ENCODE measurements at places on chromosomes 7 and 10.

DNA sequence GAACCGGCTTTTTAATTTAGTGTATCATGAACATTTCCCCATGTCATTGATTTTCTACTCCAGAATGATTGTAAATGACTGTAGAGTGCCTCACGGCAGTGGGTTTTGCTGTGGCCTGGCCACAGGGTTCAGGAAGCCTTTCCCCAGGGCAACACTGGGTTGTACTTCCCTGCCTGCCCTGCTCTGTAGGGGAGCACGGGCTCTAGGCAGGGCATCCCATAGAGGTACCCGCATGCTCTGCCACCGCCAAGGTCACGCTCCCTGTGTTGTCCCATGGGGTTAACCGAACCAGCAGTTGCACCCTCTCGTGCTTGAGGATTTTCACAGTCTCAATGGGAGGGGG is 63.8 kb downstream of the BPGM start:
- DNase-seq, result no peak

DNA sequence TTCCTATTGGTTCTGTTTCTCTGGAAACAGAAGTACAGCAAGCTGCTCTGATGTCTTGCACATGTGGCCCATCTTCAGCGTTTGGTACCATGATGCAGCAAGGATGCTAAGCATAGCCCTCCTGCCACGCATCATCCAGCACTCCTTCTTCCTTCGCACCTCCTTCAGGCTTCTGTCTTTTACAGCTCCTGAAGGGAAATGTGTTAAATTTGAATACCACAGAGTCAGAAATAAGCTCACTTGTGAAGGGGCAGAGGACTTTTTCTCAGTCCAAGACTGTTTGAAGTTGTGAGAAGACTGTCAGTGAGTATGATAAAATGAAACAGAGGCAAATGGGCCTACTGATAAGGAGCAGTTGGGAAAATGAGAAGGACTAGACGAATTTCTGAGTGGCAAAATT is 20.7 kb downstream of the TSPAN13 start:
- no peak for DNase-seq

DNA sequence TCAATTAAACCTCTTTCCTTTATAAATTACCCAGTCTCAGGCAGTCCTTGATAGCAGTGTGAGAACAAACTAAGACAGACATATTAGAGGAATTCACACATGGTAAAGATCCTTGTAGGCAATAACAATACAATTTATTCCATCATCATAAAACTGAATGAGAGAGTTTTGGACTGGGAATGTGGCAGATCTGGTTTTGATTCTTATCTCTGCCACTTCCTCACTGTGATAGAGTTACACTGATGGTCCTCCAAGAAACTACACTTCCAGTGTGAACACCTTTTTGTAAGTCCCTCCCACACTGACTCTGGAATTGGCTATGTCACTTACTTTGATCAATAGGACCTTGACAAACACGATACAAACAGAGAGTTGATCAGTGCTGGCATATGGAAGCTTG is 2.9 kb downstream of the ENO4 start:
- DNase-seq, result no peak

GRCh38 chr7:24932815-24933214 is 47.2 kb downstream of the OSBPL3 start:
- DNase-seq, result no peak

DNA sequence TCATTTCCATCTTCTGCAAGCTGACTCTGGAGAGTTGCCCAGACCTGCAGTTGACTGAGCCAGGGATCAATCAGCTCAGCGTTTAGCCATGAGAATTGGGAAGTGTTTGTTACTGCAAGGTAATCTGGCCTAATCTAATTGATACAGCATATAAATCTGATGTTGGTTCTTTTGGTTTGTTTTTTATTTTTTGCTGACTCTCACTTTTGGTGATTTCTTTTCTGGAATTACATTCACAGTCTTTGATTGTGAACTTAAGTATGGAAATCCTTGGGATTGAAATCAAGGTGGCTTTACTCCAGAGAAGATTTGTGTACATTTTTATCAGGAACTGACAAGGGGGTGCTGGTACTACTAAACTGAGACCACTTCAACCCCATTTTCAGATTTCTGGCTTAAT is 1.7 kb upstream of the GIMAP6 start:
- DNase-seq, result no peak

- no peak for DNase-seq
Measured at GRCh38 chr7:134051020-134051419, 76.1 kb upstream of the LRGUK start.

GRCh38 chr7:75704928-75705327 is 33.8 kb downstream of the HIP1 start:
- no peak for DNase-seq

GRCh38 chr7:132240821-132241422 is 335.3 kb downstream of the PLXNA4 start:
- DNase-seq, result no peak

GRCh38 chr7:150849204-150849775 is 3.0 kb upstream of the AOC1 start:
- DNase-seq, result no peak

- no peak for DNase-seq
Measured at GRCh38 chr10:75972491-75973276, 541.3 kb downstream of the LRMDA start.

DNA sequence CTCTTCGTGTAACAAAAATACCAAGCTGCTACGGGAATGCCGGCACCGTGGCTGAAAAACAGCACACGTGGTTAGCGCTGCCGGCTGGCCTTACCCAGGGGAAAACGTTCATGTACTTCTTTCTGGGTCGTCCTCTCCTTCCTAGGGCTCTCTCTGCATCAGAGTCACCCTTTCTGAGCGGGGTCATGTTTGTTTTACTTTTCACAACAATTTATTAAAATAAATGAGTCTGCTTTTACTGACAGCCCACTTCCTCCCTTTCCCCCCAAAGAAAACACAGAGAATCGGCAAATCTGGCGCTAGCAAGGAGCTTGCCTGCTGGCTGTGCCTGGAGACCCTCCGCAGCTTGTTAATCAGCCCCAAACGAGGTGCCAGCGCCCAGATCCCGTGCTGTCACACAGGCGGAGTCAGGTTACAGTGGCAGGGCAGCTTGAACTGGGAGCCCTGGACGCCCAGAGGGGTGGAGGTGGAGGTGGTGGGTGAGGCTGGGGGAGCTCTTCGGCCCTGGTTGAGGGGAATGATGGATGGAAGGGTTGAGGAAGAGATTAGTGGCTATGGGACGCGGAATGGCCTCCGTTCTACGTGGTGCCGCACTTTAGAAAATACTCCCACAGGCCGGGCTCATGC is 162.2 kb upstream of the TNS3 start:
- no peak for DNase-seq

- no peak for DNase-seq
Measured at GRCh38 chr10:96524741-96525140, 11.0 kb upstream of the TLL2 start.

DNA sequence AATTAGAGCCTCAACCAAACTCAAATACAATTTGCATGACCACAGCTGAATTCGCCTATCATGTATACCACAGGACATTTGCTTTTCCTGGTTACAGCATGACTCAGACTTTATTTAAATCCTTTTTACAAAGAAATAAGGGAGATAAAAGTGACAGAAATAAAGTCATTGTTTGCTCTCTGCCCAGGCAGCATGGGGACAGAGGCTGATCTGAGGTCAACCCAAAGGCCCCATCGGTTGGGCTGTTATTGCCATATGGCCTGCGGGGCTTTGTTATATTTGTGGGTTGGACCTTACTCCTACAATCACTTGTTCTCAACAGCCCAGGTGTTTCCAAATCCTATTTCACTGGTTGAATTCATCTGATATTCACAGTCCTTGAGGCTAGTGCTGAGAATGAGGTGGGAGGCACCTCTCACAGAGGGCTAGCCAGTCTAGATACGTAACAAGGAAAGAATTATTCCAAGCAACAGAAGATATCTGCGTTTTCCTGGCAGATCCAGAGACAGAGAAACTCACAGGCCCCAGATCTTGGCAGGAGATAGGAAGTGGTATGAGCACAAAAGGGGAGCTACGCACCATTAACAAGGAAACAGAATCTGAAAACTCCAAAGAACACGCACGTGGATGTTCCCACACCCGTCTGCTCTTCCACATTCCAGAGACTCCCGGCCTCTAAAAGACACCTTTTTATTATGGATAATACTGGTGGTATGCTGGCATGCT is 117.3 kb downstream of the HIPK2 start:
- no peak for DNase-seq

- no peak for DNase-seq
Measured at GRCh38 chr7:1887251-1887650, 217.2 kb downstream of the ELFN1 start.

- no peak for DNase-seq
Measured at GRCh38 chr7:35355199-35355598, 101.3 kb upstream of the TBX20 start.

GRCh38 chr10:72466018-72466417 is 111.3 kb upstream of the DNAJB12 start:
- no peak for DNase-seq

DNA sequence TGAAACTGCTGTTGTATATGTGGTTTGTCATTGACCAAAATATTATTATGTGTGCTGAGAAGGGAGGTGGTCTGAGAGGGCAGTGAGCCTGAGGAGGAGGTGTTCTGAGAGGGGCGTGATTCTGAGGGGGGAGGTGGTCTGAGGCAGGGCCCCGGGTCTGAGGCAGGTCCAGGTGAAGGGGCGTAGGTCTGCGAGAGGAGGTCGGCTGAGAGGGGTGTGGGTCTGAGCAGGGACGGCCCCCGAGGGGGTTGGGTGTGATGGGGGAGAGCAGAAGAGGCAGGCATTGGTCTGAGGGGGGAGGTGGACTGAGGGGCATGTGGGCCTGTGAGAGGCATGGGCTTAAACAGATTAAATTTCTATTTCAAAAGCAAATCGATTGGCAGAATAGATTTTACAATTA is 32.4 kb downstream of the AKR1C4 start:
- DNase-seq, result no peak

DNA sequence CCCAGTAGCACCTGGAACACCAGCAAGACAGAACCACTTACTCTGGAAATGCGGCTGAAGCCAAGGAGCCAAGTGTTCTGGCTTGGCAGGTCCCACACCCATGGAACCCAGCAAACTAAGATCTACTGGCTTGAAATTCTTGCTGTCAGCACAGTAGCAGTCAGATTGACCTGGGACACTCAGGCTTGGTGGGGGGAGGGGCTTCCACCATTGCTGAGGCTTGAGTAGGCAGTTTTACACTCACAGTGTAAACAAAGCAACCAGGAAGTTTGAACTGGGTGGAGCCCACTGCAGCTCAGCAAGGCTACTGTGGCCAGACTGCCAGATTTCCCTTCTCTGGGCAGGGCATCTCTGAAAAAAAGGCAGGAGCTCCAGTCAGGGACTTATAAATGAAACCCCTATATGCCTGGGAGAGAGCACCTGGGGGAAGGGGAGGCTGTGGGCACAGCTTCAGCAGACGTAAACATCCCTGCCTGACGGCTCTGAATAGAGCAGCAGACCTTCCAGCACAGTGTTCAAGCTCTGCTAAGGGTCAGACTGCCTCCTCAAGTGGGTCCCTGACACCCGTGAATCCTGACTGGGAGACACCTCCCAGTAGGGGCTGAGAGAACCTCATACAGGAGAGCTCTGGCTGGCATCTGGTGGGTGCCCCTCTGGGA is 121.2 kb downstream of the MTERF1 start:
- no peak for DNase-seq

DNA sequence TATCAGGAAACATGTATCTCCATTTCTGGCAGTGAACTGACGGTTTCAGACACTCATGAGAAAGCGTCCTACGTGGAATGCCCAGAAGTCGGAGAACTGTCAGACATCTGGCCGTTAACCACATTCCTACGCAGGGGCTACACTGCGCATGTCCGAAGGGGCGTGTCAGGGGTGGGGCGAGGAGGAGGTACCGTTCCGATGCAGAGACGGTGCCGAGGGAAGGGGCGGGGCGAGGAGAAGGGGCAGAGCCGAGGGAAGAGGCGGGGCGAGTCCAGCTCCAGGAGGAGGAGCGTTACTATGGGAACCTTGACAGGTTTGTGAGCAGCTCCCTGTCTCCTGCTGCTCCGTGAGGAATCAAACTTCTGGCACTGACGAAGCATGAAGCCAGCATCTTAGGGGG is 366.9 kb upstream of the NUPR2 start:
- DNase-seq, result no peak

GRCh38 chr7:99365318-99366141 is 9.0 kb upstream of the ARPC1B start:
- DNase-seq, result no peak

GRCh38 chr10:59607970-59608369 is 101.7 kb downstream of the SLC16A9 start:
- DNase-seq, result no peak

DNA sequence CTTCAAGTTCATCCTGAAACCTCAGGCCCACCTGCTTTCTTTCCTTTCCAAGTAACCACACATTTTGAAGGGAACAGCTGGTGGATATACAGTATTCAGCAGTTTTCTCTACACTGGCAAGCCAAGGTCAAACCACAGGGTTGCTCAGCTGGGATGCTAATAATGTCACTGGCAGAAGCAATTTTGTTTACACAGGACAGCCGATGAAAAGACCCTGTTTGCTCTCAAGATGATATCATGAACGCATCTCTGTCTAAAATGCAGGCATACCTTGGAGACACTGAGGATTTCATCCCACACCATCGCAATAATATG is 186.2 kb downstream of the USP6NL start:
- no peak for DNase-seq

GRCh38 chr10:88725798-88726197 is 19.7 kb downstream of the LIPK start:
- DNase-seq, result no peak

DNA sequence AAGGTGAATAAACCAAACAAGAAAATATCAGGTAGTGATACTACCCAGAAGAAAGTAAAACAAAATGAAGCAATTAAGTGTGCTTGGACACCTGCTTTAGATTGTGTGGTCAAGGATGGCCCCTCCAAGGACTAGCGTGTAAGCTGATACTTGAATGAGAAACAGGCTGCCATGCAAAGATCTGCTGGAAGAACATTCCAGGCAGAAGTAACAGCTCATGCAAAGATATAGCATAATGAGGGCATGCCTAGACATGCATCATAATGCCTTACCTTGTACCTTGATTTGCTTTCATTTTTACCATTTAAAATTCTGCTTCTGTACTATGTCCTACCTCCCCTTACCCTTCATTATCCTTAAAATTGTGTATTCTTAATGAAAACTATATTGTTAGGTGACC is 74.8 kb upstream of the HDAC9 start:
- DNase-seq, result no peak

GRCh38 chr7:20971219-20971618 is 184.5 kb upstream of the SP8 start:
- no peak for DNase-seq

DNA sequence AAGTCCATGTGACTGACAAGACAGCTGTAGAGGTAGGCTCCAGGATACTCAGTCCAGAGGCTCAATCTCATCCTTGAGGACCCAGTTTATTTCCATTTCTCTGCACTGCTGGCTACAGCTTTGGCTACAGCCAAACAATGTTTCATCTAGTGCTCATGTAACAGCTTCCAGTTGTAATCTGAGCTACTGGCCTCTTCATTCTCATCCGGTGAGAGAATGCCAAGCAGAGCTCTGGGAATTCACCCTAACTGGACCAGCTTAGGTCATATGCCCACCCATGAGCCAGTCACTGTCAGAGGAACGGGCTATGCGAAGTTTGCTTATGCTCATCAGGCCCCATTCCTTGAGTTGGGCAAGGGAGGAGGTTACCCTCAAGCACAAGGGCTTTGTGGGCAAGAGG is 192.9 kb downstream of the EVX1 start:
- no peak for DNase-seq

All from GM06990 (cell line).